ENCODE measurements at places on chromosomes 2 and 18.

DNA sequence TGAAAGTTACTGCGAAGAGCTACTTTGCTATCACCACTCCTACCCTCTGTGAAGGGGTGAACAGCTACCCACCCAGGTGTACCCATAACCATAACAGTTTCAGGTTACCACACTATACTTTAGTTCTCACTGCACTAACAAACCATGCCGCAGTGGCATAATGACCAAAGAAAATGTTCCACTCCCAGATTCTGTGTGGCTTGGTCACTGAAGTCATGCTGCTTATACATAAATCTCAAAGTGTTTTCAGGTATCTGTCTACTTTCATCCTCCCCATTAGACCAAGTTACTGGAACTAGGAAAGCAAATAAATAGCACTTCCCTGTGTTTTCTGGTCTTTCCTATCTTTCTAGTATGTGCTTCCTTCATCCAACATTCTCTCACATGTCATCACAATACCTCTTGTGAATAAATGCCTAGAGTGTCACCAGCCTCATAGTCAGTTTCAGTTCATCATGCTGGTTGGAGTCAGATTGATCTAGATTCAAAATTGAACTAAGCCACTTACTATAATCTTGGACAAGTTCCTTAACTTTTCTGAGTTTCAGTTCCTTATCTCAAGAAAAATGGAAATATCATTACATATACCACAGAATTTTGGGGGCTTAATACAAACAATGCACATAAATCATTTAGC, 293.6 kb downstream of the FSIP2 start:
- no peak for DNase-seq

- no peak for DNase-seq
Measured at GRCh38 chr2:236674238-236674637, 104.6 kb downstream of the ACKR3 start.

DNA sequence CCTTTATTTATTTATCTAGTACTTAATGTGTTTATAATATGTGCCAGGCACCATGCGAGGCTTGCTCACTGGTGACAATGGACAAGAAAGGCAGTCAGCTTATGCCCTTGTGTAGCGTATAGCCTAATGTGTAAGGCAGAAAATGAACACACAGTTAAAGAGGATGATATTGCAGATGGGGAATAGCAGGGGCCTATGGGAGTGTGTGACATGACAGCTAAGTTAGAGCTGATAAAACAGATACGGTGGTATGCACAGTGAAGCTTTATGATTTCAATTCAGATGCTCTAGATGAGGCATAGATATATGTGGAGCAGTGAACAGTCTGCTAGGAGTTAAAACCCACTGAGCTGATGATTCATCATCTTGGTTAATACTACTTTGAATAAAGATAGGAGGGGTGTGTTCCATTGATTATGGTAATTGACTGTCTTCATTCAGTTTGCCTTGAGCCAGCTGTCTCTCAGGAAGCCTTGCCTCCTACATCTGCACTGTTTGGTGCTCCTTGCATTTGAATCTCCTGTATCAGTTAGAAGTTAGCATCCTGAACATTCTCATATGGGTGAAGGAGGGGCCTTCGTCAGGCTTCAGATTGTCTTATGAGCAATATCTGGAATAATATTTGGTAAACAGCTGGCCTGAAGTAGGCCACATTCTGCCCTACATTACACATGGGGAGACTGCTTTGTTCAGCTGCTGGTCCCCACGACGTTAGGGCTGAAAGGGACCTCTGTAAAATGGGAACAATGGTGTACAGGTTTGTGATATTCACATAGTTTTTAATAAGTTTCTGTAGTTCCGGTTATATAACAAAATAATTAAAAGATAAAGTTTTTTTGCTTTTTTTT, 13.2 kb downstream of the MAP4K4 start:
- peak; percentile 40 for DNase-seq

- no peak for DNase-seq
Measured at GRCh38 chr2:11292464-11293255, 51.8 kb downstream of the ROCK2 start.

GRCh38 chr2:12890066-12890465, 173.3 kb downstream of the TRIB2 start:
- no peak for DNase-seq

GRCh38 chr2:165238295-165238694, 919 bp upstream of the SCN2A start:
- no peak for DNase-seq

DNA sequence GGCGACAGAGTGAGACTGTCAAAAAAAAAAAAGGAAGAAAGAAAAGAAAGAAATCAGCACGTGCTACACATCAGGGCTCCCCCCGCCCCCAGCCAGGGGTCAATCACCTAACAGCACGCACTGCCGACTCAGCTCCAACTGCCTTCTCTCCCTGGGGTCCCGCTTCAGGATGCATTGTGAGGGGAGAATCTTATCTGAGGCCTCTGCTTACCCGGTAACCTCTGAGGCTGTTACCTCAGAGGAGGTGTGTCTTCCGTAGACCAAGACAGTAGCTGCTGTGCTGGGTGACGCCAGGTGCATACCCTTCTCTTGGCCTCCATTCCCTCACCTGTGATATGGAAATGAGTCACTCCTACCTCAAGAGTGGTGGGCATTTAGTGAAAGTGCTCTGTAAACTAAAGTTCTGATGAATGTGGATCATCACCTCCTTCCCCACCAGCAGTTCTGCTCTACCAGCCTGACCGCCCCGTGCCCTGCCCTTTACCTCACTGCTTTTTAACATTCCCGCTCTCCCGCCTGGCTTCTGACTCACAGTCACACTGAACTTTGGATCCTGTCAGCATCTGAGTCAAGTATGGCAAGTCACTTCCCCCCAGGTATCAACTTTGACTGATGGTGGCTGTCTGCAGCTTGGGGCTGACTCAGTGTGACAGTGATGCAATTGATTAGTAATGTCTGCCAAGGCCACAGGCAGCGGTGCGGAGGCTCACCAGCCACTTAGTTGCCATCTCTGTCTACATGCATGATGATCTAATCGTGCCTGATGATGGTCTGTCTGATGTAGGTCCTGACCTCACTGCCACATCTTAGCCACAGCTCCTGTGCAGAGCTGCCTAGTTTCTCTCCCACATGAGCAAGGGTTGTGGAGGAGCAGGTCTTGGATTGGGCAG, 20.1 kb downstream of the ARID5A start:
- no peak for DNase-seq

DNA sequence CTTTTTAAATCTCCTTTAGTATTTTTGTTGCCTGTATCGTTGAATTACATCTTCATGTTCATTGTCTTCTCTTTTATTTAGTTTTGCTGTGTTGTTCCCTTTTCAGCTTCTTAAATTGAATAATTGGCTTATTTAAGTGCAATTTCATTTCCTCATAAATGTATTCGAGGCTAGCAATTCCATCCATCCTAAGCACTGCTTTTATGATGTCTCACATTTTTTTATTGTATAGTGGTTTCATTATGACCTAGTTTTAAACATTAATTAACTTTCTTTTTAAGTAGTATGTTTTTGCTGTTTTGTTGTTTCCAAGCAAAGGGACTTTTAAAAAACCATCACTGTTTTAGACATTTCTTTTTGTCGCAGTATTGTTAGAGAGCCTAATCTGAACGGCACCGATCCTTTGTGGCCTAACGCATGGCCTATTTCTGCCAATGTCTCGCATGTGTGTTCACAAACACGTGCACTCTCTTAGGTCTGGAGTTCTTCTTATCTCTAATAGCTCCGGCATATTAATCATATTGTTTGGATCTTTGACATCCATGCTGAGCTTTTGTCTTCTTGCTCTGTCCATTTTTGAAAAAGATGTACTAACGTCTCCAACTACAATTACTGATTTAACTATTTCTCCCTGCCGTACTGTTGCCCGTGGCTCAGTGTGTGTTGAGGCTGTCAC, 59.6 kb upstream of the ZNF516 start:
- DNase-seq, result no peak

DNA sequence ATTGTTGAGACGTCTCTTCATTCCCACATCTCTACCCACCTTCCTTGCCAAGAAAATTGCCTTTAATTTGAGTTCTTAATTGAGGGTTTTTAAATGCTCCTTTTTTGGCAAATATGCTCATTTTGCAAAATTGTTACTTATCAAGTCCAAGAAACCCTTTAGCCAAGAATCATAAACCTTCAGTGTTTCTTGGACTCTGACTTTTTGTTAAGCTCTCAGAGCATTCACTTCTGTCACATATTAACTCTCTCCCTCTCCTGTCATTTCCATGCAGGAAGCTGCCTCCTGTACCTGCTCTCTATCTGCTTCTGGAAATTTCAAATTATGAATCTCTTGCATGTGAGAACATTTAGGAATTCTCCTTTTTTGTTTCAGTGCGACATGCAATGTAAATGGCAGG, 100.0 kb upstream of the PIEZO2 start:
- no peak for DNase-seq

- no peak for DNase-seq
Measured at GRCh38 chr2:226325526-226325925, 474.1 kb downstream of the IRS1 start.

- no peak for DNase-seq
Measured at GRCh38 chr2:381181-381580, 93.3 kb upstream of the ALKAL2 start.

GRCh38 chr2:236828820-236829219, 256.9 kb upstream of the COPS8 start:
- DNase-seq, result no peak

GRCh38 chr18:9404565-9405060, 70.0 kb downstream of the TWSG1 start:
- DNase-seq, result peak; percentile 31

- DNase-seq, result no peak
Measured at GRCh38 chr2:226423498-226423960, 376.1 kb downstream of the IRS1 start.

- no peak for DNase-seq
Measured at GRCh38 chr2:105375001-105375561, 23.8 kb downstream of the FHL2 start.

DNA sequence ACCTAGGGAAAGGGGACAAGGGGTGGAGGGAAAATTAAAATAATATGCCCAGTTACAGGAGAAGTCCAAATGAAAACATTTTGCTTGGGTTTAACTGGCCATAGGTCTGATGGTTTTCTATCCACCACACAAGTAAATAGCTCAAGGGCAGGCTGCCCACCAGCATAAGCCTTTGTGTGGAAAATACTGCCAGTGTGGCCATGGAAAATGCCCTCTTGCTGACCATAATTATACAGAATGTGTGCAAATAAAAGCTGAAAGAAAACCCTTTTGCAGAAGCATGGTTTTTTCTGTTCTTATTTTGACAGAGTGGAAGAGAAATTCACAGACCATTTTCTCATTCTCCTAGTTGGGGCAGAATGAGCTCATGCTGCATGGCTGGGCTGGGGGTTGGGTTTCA, 111.3 kb upstream of the SIX2 start:
- no peak for DNase-seq

DNA sequence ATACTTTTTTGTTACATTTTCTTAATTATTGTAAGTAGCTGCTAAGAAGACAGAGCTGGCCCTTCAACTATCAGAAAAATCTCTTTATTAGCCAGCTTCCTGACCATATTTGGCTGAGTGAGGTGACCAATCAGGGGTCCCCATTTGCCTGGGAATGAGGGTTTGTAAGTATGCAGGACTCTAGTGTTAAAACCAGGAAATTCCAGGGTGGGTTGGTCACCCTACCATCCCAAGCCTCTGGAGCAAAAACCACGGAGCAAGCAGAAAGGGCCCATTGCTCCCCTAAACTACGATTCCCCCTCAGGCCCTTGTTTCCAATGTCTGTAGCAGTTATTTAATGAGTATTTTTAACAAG, 165.6 kb upstream of the NCKAP5 start:
- DNase-seq, result no peak

DNA sequence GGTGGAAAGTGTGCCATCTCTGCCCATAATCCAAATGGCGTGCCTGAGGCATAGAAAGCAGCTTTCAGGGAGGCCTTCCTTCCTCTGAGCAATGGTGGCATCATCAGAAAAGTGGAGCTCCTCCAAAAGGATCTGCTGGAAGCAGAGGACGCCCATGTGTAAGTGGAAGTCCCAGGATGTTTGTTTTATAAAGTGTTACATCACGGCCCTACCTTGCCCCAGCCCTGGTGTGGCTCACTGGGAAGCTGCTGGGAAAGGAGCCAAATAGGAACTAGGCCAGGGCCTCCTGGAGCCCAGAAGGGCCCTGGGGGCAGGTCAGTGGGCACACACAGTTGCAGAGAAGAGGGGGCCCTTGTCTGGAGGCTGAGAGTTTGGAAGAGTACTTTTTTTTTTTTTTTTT, 4.2 kb upstream of the ODC1 start:
- DNase-seq, result no peak

- DNase-seq, result no peak
Measured at GRCh38 chr2:83017366-83018090, 1441.6 kb downstream of the SUCLG1 start.

DNA sequence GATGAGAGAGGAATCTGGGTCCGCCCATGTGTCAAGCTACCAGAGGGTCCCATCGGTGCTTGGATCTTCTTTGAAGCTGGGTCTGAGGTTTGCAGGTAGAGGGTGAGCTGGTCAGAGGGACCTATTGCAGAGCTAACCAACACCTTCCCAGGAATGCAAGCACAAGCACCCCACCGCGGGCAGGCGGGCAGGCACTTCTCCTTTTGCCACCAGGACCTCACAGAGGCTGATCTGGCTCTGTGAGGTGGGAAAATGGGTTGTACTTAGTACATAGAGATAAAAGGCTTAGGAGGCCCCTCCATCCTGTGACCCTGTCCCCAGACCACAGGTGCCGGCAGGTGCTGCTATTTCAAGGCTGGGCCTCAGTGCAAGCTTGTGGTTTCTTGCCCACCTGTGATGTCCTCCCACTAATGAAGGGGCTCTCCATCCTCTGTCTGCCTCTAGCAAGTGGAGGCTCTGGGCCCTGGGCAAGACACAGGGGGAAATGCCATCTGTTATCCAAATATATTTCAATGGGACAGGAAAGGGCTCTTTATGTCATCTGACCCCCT, 31.4 kb upstream of the IL37 start:
- no peak for DNase-seq

- DNase-seq, result no peak
Measured at GRCh38 chr2:88303865-88304264, 133.7 kb downstream of the THNSL2 start.

DNA sequence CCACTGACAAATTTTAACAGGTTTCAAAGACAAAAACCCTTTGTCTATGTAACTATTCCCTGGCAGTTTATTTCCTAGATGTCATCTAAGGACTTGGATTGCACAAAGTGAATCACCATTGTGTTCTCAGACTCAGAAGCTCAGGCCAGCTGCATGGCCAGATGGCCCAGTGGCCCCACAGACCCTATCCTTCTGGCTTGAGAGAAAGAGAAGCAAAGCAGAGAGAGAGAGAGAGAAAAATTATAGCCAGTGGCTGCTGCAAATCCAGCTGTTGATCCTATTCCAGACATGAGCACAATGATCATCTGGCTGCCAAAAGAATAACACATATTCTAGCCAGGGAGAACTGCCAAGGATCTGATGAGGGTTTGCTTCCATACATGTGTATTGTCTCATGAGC, 25.8 kb downstream of the CTLA4 start:
- DNase-seq, result no peak

Measured in hematopoietic multipotent progenitor cell treated with erythropoietin and hydrocortisone succinate and interleukin-3 and kit ligand, for 17 days (in vitro differentiated cells).